ENCODE measurements at places on chromosomes 1 and 21. TPM values are rescaled to one million over a fixed set of nuclear protein-coding genes. Genes with fewer than 3 reads are reported as not detected.

DNA sequence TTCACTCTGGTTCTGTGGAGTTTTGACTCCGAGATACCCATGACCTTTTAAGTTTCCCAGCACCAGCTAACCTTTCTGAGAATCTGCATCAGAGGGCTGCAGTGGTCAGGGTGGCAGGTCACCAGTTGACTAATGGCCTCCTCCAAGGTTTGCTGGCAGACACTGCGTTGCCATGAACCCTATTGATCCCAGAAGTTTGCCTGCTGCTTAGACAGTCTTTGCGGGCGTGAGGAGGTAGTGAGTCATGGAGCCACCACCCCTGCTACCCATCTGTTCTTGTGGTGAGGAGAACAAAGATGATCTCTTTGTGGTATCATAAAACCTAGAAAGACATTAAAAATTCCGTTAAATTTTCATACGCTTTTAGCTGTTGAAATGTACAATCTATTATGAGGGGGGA, 180.4 kb downstream of the FGGY start:
- DNase-seq, result peak; percentile 91

DNA sequence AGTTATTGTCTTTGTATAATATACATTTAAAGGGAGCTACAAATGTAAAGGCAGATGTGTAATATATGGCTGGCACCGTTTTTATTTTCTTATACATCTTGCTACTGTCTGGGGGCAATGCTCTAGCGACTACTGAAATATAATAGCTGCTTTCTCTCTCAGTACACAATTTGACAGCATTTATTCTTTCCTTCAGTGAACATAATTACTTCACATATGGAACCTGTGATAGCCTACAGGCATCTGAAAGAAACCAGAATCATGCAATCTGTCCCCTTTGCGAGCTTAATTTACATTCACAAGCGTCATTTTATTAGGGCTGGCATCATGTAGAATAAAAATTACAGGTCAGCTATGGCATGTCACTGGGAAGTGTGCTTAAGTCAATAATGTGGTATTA, 557.5 kb upstream of the PTBP2 start:
- no peak for DNase-seq

The OR2T33 gene
- polyA plus RNA-seq, result not detected

DNA sequence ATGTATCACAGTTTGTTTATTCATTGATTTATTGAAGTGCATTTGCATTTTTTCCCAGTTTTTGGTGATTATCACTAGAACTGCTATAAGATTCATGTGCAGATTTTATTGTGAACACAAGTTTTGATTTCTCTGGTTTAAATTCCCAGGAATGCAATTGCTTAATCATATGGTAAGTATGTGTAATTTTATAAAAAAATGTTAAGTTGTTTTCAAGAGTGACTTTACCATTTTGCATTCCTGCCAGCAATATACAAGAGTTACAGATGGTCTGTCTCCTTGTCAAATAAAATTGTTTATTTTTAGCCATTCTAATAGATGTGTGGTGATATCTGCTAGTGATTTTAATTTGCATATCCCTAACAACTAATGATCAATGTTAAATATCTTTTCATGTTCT, 127.3 kb upstream of the APP start:
- no peak for DNase-seq

The CHIA gene
- not detected for polyA plus RNA-seq

DNA sequence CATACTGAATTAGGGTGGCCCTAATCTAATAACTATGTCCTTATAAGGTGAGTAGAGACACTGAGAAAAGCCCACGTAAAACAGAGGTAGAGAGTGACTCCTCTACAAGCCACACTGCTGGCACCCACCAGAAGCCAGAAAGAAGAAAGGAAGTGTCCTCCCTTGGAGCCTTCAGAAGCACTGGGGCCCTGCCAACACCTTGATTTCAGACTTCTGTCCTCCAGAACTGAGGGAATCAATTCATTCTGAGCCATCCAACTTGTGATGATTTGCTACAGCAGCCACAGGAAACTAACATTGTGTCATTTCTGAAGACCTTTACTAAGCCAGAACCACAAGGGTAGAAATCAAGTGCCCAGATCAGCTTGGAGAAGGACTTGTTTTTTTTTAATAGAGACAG, 15.0 kb downstream of the GNB1 start:
- DNase-seq, result no peak

The GRIK1 gene
- not detected for polyA plus RNA-seq

DNA sequence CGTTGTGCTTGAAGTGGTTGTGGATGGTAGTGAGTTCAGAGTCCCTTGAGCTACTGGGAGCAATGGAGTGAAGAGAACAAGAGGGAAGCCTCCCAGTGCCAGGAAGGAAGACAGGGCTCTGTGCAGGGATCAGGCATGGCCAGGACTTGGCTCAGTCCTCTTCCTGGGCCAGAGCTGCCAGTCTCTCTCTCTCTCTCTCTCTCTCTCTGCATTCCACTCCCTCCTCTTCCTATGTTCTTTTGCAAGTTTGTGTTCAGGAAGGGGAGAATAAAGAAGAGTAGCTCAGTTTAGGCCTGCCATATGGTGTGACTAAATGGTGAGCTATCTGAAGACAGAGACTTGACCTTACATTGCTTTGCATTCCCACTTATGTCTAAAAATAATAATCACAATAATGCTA, 20.5 kb upstream of the RPTN start:
- no peak for DNase-seq

DNA sequence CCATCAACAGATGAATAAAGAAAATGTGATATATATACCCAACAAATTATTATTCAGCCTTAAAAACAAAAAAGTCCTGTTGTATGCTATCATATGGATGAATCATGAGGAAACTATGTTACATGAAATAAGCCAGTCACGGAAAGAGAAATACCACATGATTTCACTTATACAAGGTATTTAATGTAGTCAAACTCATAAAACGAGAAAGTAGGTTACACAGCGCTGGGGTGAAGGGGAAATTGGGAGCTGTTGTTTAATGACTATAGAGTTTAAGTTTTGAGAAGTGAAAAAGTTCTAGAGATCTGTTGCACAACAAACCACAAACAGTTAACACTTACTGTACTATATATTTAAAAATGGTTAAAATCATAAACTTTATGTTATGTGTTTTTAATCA, 58.5 kb downstream of the SLC25A24 start:
- peak; percentile 56 for DNase-seq

The AZIN2 gene
- 3.2 TPM for polyA plus RNA-seq

DNA sequence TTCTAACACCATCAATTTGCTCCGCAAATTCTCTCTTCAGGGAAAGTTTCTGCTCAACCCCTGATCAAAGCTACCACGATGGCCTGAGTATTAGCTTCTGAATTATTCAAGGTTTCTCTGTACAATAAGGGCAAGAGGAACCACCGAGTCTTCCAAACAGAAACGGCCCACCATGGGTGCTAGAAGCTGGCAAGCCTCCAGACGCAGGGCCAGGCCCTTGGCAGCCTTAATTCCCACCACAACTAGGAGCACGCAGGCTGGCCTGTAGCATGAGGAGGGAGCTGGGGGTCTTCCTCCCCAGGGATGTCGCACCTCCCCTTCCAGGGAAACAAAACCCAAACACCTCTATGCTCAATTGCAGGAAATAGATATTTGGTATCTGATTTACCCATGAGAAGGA, 11.1 kb downstream of the RSPH1 start:
- no peak for DNase-seq

The AQP10 gene
- polyA plus RNA-seq, result not detected

The CFHR5 gene
- polyA plus RNA-seq, result not detected

DNA sequence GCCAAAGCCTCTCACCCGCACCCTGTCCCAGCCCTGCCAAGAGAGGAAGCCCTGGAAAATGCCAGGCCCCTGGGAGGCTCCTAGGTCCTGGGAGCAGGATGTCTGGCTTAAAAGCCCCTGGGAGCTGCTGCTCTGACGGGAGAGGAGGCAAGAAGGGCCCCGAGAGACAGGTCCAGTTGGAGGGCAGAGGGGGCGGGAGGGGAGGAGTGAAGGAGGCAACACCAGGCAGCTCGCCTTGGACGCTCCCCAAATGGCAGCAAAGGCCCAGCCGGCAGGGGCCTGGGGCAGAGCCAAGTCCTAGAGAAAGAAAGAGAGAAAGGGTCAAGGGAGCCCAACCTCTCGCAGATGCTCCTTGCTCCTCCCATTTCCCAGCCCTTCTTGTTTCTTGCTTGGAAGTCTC, 6.8 kb downstream of the ETV3L start:
- peak; percentile 81 for DNase-seq

GRCh38 chr1:197222025-197222685, 45.9 kb upstream of the CRB1 start:
- DNase-seq, result no peak

DNA sequence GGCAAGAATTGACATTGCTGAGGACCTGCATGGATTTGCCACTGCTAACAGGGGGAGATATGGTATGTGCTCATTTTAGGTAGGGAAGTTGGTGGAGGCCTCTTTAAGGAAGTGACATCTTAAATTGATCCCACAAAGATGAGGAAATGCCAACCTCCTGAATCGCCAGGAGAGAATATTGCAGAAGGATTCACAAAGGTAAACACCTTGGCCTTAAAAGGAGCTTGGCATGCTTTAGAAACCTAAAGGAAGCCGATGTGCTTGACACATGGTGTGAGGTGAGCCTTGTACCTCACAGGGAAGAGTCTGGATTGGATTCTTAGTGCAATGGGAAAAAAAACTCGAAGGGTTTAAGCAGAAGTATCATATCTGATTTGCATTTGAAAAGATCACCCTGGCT, 470.5 kb upstream of the DAB1 start:
- DNase-seq, result no peak

GRCh38 chr1:236893626-236894545, 98.8 kb downstream of the MTR start:
- DNase-seq, result no peak

GRCh38 chr1:79629414-79629813, 622.9 kb upstream of the ADGRL4 start:
- DNase-seq, result no peak

GRCh38 chr1:184919892-184920291, 54.4 kb downstream of the NIBAN1 start:
- no peak for DNase-seq

GRCh38 chr1:197526736-197527371, 248.4 kb downstream of the DENND1B start:
- DNase-seq, result peak; percentile 8

The FCN3 gene
- polyA plus RNA-seq, result not detected

DNA sequence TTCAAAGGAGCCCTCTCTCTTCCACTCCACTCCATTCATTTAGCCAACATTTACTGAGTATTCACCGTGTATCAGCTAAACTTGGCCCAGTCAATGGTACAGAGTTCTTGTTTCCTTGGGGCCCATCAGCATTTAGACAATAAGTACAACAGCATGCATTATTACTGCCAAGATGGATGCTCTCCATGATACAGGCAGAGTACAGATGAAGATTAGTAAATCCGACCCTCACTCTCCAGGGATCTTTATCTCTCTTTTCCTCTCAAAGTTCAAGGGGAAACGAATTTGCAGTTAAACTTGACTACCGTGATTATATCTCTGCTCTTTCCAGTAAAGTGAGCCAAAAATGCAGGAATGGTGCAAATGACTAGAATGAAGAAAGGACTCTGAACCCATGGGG, 184.6 kb upstream of the DUSP10 start:
- no peak for DNase-seq

- DNase-seq, result peak; percentile 32
Observed at GRCh38 chr1:62530516-62531154, 66.7 kb upstream of the ANGPTL3 start.

The CNTN2 gene
- not detected for polyA plus RNA-seq

- DNase-seq, result no peak
Observed at GRCh38 chr1:234892642-234893041, 236.0 kb downstream of the TOMM20 start.

DNA sequence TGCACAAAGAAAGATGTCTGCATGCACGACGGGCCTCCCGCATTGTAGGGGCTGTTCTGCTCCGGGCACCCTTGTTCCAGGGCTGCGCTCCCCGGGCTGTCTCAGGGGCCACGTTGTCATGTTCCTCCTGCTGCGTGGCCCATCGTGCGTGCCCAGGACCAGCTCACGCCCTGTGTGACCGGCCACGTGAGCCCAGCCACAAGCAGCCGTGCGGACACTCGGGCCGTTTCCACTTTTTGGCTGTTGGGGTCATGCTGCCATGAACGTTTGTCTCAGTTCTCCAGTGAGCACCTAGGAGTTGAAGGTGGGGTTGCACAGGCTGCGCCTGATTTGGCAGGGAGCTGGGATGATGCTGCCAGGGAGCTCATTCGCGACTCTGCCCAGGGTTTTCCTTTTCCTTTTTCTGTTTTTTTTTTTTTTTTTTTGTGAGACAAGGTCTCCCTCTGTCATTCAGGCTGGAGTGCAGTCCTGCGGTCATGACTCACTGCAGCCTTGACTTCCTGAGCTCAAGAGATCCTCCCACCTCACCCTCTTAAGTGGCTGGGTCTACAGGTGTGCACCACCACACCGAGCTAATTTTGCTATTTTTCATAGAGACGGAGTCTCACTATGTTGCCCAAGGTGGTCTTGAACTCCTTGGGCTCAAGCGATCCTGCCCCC, 17.4 kb downstream of the PDXK start:
- no peak for DNase-seq

The GNAT2 gene
- 0.22 TPM for polyA plus RNA-seq

GRCh38 chr1:216922406-216922805, 199.2 kb upstream of the ESRRG start:
- DNase-seq, result no peak

GRCh38 chr1:66562561-66562960, 28.6 kb downstream of the SGIP1 start:
- DNase-seq, result no peak

DNA sequence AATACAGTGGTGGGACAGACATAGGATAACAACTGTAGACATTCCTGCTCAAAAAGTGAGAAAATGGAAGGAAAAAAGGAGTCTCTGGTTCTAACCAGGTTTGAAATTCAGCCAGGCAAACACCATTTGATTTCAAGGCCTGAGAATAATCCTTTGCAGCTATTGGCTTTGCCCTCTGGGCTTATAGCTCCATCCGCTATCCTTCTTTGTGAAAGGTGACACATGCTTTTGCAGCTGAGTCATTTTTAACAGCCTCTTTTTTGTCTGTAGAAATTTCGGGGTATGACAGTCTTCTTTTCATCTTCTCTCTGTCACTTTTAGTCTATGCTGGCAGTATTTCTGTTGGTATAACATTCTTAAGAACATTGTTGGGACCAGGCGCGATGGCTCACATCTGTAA, 16.2 kb downstream of the SDHC start:
- no peak for DNase-seq

- no peak for DNase-seq
Observed at GRCh38 chr1:82171955-82172354, 371.2 kb downstream of the ADGRL2 start.

- DNase-seq, result no peak
Observed at GRCh38 chr1:25478633-25479032, 47.9 kb downstream of the MACO1 start.

DNA sequence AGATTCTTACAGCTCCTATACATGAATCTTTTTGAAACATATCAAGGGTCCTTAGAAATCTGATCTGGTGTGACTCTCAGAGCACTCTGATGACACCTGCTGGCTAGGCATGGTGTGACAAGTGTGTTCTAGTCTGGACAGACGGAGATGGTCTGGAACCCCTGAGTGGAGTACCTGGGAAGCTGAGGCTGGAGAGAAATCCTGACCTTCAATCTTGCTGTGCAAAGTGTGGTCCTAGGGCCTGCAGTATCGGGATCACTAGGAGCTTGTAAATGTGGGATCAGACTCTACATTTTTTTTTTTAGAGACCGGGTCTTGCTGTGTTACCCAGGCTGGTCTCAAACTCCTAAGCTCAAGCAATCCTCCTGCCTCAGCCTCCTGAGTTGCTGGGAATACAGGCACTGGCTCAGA, 78.6 kb upstream of the SOD1 start:
- peak; percentile 43 for DNase-seq
